Germinal center (tissue), 1 donor: ENCODE measurements at places on chromosomes 5 and 9.

- no peak for DNase-seq
Measured at GRCh38 chr5:28967848-28968247, 1929.5 kb upstream of the CDH9 start.

DNA sequence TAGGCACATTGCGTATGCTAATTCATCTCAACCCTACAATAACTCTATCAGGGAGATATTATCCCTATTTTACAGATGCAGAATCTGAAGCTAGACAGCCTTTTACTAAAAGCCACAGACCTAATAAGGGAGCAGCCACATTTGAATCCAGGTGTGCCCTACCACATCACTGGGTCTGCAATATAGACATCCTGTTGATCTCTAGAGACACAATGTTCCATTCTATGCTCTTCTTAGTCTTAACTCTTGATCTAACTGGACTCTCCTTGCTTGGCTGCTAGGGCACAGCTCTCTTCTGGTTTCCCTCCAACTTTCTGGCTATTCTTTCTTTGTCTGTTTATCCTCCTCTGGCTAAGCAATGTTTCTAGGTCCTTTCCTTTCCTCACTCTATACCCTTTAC is 1.4 kb upstream of the SPATA6L start:
- no peak for DNase-seq

DNA sequence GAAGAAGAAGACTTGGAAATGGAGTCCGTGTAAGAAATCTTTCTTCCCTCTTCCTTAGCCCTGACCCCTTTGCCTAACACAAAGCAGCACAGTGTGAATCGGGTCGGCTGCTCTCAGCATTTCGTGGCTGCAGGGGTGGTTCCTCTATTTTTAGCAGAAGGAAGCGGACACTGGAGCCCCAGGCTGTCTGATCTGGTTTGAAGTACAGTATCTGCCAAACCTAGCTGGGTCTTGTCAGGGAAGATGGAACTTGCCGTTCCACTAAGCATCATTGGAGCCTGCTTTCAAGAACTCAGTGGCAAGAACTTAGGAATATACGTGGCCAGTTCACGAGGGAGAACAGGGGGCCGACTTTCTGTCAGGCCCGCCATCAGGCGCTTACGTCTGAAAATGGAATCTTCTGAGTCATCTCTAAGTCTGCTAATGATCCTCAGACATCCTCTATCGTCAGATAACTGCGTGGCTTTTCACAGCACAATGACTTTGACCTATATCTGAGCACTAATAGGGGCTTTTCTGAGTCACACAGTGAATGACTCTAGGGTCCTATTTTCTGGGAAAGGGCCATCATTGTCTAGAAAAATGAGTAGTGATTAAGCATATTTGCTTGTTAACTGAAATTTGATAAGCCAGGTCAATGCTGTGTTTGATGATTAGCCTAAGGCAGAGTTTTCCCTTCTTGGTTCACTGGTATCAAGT is 43.3 kb upstream of the NCS1 start:
- DNase-seq: peak; percentile 64

DNA sequence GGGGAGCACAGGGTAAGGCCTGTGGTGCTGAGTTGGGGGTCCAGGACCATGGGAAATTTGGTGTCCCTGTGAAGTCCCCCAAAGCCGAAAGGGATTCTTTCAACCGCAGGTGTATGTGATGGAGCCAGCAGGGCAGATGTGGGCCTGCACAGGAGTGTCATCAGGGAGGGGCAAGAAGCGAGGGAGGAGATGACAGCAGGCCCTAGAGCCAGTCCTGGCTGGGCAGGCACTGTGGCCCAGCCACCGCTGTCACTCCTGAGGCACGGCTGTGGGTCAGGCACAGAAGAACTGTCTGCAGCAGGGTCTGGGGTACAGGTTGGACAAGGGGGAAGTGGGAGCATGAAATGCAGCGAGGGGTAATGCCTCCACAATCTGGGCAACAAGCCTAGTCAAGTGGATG is 4.8 kb downstream of the HK3 start:
- no peak for DNase-seq

GRCh38 chr5:170112876-170113521 is 7.3 kb downstream of the FOXI1 start:
- no peak for DNase-seq
